ENCODE measurements at places on chromosomes 2 and 18.

DNA sequence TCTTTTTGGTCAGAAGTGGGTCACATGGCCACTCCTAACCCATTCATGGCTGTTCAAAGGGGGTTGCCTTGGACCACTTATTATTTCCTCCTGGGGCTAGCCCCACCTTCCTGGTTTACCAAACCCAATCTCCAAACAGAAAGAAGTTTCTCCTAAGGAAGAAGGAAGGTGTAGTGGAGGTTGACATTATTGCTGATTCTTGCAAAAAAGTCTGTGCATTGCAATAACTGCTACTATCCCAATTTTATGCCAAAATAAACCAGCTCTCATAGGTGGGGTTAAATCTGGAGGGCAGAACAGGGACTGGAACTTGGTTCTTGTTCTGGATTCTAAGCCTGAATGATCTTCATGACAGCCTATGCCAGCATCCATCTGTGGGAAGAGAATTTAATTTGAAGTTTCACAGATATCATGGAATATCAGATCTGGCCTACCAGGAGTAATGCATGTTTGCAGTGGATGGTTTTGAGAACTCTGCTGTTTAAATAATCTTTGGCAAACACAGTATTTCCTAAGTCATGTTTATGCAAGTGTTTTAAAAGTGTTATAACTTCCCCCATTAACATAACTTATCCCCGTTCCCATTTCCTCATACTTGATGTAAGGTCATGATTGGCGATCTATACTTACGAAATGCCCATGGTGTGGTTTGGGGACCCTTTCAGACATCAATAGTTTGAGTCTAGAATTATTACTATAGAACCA, 11.9 kb downstream of the ANXA4 start:
- DNase-seq, result no peak

GRCh38 chr18:79883461-79884293, 67.8 kb downstream of the SLC66A2 start:
- DNase-seq, result no peak

DNA sequence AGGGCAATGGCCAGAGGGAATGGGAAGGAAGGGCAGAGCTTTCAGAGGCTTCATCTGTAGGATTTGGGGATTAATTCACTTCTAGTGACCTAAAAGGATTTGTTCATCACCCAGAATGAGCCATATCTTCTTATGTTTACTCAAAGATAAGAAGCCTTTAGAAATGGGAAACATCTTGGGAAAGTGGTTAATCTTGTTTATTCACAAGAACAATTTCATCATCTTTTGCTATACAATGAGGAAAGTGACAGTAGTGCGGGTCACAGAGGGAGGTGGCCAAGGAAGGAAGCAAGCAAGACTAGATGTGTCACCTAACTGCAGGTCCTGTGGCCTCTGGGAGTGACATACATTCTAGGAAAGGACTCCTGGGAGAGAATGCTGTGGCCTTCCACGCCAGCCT, 140.4 kb upstream of the ALPP start:
- DNase-seq, result no peak

DNA sequence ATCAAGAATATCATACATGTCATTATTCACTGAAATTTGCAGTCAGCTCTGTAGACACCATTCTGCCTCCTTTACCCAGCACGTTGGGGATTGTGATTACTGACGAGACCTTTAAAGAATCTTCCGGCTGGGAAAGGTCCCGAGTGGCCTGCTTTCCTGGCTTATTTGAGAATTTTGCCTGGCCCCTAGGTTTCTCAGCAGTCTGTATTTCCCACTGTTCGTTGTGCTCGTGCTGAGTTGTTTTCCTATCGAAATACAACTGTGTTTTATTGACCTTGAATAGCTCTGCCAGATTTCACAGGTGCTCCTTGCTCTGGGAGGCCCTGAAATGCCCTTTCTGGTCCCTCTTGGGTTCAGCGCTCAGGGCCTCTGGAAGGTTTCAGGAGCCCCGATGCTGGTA, 94.9 kb downstream of the AGAP1 start:
- DNase-seq, result no peak

DNA sequence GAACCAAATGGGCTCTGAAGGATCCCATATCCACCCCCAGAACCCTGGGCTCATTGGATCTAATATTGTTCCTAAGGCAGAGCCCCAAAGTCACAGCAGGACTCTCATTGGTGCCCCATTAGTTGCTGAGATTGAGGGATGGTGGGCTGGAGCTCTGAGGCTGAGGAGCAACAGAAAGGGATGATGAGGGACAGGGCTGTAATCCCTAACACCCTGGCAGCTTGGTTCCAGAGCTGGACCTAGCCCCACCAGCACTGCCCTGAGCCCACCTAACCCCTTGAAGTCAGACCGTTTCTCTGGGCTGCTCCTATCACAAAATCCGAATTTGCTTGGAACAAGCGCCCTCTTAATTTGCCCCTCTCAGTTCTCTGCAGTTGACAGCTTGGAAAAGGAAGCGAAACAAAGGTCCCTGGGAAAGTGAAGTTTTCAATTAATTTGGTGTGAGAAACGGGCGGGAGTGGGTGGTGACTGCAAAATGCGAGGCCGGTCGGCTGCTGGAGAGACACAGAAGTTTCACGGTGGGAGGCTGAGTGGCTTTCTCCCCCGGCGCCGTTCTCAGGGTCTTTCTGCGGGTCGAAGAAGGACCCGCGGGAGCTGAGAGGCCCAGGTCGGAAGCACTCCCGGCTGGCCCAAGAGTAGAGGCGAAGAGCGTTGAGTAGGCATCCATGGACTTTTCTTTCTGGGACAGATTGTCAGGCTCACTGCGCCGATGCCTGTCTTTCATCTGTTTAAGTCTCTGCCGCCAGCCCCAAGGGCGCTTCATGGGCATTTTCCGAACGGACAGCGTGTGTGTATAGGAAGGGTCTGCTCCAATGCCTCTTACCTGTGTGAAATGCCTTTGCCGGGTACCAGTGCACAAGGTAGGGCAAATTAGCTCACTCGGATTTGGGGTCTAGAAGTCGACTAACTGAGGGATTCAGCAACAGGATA, 927 bp upstream of the HOXD13 start:
- DNase-seq, result no peak

GRCh38 chr2:35803126-35803525, 552.5 kb upstream of the CRIM1 start:
- no peak for DNase-seq

DNA sequence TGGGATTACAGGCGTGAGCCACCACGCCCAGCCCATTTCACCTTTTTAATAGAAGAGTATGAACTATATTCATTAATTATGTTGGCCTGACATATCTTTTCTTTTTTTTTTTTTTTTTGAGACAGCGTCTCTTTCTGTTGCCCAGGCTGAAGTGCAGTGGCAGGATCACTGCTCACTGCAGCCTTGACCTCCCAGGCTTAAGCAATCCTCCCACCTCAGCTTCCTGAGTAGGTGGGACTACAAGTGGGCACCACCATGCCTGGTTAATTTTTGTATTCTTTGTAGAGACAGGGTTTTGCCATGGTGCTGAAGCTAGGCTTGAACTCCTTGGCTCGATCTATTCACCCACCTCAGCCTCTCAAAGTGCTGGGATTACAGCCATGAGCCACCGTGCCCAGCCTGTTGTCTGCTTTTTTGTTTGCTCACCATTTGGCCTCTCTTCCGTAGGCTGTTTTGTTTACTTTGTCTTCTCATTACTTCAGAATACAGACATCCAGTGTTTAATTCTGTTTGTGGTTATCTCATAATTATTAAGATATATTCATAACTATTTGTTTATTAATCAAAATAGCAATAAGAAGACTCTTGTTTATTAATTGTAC, 16.3 kb upstream of the CDH2 start:
- no peak for DNase-seq

- no peak for DNase-seq
These were observed 28.0 kb downstream of the SULT1C2 start for GRCh38 chr2:108316461-108317258.

DNA sequence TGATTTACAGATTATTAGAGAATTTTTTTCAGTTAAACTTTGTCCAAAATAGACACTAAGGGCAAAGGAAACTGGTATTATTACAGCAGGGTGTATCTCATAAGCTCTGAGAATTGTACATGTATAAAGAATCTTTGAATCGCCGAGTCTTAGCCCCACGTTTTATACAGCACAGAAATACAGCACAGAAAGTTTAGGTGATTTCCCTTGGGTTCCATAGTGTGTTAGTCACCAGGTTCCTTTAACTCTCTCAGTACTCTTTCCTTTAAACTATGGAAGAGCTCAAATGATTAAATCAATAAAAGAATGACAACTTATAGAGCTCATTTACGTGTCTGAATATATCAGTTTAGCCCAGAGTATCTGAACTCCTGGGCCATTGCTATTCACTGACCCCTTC, 256.8 kb downstream of the NEDD4L start:
- DNase-seq, result no peak

DNA sequence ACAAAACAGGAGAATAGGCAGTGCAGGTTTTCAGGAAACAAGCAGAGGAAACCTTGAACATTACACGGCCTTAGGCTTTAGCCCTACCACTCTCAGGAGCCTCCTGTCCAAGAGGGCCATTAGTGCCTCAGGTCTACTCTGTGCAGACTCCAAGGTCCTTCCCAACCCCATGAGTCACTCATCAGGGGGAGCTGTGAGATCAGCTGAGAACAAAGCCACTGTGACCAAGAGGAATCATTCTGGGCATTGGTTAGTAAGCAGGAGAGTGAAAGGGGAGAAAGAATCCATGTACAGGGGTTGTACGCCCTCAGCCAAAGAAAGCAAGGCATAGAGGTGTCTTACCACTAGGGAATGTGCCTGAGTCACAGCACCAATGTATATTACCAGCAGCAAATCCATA, 680.3 kb downstream of the DPP10 start:
- DNase-seq, result no peak

DNA sequence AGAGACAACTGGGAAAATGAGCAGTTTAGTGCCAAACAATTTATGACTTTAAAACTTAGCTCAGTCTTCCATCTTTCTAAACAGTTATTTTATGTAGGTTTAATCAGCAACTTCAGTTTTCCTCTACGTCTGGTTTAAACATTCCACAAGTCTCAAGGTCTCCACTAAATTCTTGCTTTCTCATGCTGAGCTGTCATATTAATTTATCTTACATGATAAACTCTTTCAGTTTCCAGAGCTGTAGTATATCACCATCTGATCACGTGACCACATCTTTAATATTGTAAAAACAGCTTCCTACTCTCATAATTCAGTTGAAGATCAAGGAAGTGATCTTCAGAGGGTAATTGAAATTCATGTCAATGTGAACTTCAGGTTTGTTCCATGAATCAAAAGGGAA, 158.6 kb downstream of the ZNF804A start:
- DNase-seq, result no peak

DNA sequence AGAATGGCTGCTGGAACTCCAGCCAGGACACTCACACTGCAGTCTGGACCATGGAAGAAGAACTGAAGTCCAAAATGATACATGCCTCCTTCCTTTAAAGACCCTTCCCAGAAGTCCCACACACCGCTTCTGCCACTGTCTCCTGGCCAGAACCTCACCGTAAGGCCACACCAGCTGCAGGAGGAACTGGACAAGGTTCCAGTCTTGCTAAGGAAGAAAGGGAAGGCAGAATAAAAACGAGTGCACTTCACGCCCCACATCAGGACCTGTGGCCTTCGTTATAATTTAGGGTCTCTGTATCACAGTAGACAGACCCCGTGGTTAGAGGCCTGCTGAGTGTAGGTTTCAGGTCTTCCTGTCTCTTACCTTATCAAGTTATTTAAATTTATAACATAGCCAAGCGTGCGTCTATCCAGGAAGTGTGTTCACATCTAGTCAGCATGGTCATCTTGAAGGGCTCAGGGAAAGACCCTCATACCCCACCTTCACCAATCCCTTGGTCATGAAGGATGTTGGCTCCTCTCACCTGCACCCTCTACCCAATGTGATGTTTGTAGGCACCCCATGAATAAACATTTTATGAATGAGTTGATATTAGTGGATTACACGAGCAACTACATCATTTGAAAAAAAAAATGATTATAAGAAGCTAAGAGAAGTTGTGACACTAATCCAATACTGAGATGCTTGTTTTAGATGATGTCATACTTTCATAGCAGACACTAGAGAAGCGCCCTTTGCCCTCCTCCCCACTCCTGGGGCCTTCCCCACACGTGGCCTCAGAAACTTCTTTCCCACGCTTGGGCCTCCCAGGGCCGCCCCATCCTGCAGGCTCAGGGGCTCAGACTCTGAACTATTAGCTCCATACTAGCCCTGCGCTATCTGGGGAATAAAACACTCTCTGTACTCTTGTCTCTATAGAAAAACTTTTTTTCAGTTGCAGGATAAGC, 157.6 kb downstream of the FAM210A start:
- DNase-seq, result no peak

GRCh38 chr2:234496835-234497593, at the start of gene ARL4C:
Gene ARL4C (minus strand): TSS chr2:234497081. CDS start chr2:234496586, 495 bp downstream.
- peak; percentile 40 for DNase-seq

- no peak for DNase-seq
These were observed 6.9 kb downstream of the ZNF516 start for GRCh38 chr18:76488190-76488589.

DNA sequence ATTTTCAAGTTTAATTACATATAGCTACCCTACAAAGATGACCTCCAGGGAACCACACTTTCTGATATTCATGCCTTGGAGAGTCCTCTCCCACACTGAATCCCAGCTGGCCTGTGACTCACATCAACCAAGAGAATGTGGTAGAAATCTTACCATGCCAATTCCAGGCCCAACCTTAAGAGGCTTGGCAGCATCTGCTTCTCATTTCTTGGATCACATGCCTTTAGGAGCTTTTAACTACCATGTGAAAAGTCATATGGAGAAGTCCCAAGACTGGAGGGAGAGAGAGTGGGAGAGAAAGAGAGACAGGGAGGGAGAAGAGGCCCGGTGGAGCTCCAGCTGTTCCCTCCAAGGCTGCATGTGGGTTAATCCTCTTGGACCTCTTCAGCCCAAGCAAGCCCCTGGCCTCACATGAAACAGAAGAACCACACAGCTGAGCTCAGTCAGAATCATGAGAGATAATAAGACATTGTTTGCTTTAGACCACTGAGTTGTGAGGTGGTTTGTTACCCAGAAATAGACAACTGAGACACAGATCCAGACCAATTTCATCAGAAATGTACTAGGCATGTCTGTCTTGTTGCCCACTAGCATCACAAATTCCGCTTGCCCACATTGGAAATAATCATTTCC, 190.7 kb downstream of the MTCL1 start:
- no peak for DNase-seq

- no peak for DNase-seq
These were observed 133.6 kb upstream of the XPO1 start for GRCh38 chr2:61671561-61672315.

- no peak for DNase-seq
These were observed 1.2 kb downstream of the RAPH1 start for GRCh38 chr2:203533676-203534591.

- no peak for DNase-seq
These were observed 18.5 kb upstream of the IL36G start for GRCh38 chr2:112959109-112959812.

DNA sequence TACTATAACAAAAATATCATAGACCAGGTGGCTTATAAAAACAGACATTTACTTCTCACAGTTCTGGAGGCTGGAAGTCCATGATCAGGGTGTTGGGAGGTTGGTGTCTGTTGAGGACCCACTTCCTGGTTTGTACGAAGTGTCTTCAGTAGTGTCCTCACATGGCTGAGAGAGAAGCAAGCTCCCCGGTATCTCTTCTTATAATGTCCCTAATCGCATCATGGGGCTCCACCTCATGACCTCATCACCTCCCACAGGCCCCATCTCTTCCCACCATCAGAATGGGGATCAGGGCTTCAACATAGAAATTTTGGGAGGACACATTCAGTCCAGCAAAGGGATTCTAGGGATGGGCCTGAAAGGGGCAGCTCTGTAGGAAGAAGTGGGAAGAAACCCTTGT, 4.8 kb upstream of the NIFK start:
- DNase-seq, result no peak

Data from stimulated activated CD4-positive, alpha-beta T cell treated with anti-CD3 and anti-CD28 coated beads, Interleukin-1b, Interleukin-23, amount 100 ng/mL, for 1 hour (primary cell).